CD4-positive, alpha-beta T cell treated with Interleukin-12 subunit alpha and Interleukin-12 subunit beta, for 1 hour (primary cell): ENCODE measurements at places on chromosomes 2 and 18.

GRCh38 chr2:28135799-28136198 lies 245.3 kb downstream of the BABAM2 start:
- DNase-seq: no peak

GRCh38 chr2:714005-714741 lies 37.0 kb upstream of the TMEM18 start:
- DNase-seq: peak; percentile 20

GRCh38 chr18:76450452-76451395 lies 44.3 kb downstream of the ZNF516 start:
- no peak for DNase-seq

GRCh38 chr2:95014126-95014708 lies 11.3 kb upstream of the MAL start:
- DNase-seq: no peak

DNA sequence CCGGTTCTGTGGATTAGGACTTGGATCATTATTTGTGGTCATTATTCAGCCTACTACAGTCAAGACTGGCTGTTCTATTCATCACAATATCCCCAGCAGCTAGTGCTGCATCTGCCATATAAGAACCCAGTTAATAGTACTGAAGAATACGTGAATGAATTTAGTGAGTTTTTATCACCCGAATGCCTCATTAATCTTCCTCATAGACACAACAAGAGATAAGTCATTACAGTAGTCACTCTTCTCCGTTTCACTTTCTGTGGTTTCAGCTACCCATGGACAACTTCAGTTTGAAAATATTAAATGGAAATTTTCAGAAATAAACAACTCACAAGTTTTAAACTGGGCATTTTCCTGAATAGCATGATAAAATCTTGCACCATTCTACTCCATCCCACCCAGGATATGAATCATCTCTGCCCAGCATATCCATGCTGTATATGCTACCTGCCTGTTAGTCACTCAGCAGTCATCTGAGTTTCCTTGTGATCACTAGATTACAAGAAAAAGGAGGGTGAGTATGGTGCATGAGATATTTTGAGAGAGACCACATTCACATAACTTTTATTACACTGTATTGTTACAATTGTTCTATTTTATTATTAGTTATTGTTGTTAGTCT lies 363.7 kb upstream of the CHAC2 start:
- no peak for DNase-seq

- no peak for DNase-seq
Measured at GRCh38 chr2:73652348-73652747, 10.1 kb upstream of the NAT8 start.

- DNase-seq: no peak
Measured at GRCh38 chr2:173037245-173038120, 38.2 kb upstream of the MAP3K20 start.

GRCh38 chr2:120531365-120531764 lies 185.4 kb downstream of the INHBB start:
- DNase-seq: no peak

GRCh38 chr2:72132981-72133720 lies 14.5 kb downstream of the CYP26B1 start:
- DNase-seq: no peak

DNA sequence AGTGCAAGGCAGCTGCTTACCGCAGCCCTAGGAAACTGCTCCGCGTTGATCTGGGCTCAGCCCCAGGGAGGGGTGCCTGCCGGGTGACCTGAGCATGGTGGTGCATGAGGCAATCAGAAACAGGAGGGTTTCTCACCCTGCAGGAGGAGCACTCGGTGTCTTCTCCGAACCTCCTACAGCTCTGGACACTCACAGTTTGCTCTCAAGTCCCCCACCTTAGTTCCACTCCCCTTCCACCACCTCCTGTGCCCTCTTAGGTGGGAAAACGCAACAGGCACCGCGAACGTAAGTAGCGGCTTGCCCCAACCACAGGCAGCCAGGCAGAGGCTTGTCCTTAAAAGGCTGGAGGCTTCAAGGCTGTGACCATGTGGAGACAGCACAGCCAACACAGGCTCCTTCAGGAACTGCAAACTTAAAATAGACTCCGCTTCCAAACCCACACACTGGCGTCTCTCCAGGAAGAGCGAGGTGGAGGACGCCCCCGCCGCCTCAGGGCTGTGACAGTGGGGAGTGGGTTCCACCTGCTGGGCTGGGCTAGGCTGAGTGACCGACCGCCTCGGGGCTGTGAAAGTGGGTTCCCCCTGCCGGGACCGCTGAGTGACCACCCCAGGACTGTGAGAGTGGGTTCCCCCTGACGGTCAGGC lies 71.6 kb downstream of the NDUFA10 start:
- no peak for DNase-seq

DNA sequence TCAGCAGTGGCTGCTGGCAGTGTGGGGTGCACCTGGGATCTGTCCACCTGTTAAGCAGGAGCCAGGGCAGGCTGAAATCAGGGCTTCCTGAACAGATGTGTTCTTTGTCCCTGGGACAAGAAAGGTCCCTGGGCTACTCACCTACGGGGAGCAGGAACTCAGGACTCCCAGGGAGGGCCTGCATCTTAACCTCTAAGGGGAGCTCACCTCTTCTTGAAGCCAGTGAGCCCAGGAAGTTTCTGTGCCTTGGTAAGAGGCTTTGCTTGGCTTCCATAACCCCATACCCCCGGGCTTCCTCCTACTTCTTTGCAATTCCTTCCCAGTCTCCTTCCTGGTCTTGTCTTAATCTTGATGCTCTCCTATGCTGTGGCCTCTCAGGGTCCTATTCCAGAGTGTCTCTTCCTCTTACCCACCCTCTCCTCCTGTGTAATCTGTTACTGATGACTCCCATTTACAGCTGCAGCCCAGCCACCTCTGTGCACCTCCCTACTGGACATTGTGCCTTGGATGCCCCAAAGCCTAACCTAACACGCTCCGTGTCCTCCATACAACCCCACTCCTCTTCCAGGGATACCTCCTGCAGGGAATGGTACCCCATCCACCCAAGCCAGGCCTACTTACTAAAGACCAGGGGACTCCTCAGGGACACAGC lies 55.7 kb upstream of the MAPRE3 start:
- no peak for DNase-seq

GRCh38 chr18:64882896-64883295 lies 734.0 kb upstream of the LINC00305 start:
- DNase-seq: no peak

- no peak for DNase-seq
Measured at GRCh38 chr2:88735133-88735532, 43.7 kb downstream of the RPIA start.

DNA sequence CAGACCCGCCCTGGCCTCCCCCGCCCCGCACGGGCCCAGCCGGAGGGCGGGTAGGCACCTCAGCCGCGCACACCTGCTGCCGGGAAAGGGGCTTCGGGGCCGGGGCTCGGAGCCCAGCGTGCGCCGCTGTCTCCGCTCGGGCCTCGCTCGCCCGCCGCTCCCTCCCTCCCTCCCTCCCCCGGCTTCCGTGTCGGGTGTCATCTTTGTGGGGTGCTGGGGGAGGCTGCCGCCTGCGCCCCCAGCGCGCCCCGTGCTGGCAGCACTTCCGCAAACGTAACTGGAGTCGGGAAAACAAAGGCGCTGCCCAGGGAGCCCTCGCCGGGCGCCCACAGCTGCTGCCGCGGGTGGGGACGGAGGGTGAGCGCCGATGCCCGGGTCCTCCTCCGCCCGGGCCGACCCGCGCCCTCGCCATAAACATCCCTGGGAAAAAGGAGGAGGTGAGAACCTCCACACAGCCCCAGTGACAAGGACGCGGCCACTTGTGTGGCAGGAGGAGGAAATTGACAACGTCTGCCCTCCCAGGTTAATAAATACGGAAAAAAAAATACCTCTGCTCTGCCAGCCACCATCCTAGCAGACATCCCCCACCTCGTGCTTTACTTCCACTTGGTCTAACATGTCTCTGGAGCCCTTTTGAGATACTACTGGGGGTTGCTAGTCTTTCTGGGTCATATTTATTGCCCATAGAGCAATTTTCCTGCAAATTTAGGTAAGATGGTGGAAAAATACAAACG lies 550 bp downstream of the MFSD6 start:
- peak; percentile 86 for DNase-seq

- DNase-seq: no peak
Measured at GRCh38 chr2:123546353-123546752, 478.7 kb upstream of the CNTNAP5 start.

DNA sequence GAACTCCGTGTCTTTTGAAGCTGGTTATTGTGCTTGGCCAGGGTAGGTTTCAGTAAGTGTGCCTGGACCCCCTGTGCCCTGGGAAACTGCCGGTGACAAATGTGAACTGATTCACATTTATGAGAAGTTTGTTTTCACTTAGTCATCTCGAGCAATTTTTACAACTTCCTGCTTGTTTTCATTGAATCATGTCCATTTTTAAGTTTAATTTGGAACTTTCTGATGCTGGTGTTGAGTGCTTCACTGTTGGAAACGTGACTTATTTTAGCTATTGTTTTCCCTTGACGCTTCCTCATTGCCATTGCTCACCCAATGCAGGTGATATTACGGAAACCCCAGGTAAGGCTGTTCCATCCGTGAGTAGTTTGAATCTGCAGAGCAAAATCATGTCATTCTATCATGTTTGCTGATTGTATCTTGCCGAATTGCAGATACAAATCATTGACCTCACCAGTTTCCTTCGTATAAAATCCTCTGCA lies 97.2 kb downstream of the RTN4 start:
- no peak for DNase-seq

DNA sequence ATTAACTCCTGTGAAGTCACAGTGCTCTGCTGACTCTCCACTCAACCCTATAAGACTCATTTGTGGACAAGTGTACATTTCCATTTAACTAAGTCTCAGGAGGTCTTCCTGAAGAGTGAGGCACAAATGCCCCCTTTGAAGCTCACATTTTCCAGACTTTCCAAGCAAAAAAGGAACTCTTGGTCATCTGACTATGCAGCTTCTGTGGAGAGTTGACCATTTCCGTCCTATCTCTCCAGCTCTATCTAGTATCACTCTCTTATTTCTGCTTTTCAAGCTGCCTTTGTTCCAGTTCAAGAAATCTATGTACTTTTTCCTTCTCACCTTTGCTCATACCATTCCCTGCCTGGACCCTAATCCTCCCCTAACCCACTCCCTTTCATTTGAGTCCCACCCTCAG lies 77.0 kb downstream of the ANTXR1 start:
- DNase-seq: no peak

- DNase-seq: no peak
Measured at GRCh38 chr18:26621161-26622026, 73.0 kb upstream of the KCTD1 start.

DNA sequence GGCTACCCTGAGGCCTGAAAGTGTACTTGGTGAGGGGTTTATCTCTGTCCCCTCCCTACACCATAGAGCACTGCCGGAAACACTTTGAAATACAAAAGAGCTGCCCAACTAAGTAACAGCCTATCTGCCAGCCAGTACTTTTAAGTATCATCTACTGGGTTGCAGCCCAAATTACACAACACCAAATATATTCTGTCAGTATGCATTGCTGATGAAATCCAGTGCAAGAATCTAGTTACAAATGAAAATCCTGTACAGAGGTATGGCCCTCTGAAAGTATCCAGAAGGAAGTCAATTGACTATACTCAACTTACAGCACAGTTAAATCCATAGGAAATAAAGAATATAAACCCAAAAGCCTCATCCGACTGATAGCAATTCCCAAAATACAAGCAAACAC lies 280.8 kb downstream of the CCDC85A start:
- DNase-seq: no peak

GRCh38 chr2:120509991-120510735 lies 164.2 kb downstream of the INHBB start:
- no peak for DNase-seq

DNA sequence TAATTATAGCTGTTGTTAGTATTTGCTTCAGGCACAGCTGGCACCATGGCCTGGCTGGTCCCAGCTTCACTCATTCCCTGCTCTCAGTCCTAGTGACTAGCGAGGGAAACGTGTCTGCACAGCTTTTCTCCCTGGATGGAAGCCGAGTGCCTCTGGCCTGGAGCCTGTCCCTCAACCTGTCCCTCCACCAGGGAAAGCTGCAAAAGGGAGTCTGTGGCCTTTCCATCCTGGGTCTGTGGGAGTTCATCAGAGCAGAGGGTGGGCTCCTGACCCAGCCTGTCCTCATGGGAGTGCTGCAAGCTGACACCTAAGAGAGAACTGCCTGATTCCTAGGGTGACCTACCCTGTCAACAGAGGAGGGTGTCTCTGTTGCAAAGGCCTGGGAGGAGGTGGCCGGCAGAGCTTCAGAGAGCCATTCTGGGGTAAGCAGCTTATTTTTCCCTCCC lies 118.3 kb downstream of the CAPN13 start:
- DNase-seq: no peak

DNA sequence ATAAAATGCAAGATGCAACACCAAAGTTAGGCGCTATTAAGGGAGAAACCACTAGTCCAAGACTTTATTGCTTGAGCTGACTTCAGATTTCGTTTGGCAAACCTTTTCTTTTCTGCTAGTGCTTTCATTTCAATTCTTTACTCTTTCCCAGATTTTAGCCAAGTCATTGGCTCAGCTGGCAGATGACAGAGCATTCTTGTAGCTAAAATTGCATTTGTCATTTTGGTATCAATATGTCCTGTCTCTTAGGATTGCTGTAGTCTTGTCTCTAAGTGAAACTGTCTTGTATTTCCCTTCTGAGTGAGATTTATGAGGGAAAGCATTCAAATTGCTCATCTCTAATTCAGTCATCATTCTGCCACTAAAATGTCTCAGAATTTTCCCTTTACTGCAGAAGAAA lies 335.1 kb downstream of the METTL4 start:
- no peak for DNase-seq

DNA sequence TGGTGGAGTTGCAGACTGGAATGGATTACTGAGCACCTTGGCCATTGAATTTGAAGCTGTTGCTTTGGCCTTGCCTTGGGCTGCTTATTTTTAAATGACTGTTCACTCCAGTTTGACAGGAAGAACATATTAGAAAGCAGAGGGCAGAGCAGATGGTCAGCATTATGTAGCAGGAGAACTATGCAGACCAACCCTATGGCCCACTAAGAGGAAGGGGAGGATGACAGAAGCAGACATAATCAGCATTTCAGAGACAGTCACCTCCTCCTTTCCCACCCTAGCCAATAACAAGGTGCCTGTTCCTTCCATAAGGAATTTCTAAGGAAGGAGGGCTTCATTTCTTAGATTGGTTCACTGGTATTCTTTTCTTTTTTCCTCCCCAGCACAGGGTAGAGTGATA lies 2.4 kb downstream of the CHRNA1 start:
- DNase-seq: no peak

- DNase-seq: no peak
Measured at GRCh38 chr2:40359811-40360210, 92.1 kb downstream of the SLC8A1 start.

GRCh38 chr2:159620796-159621195 lies 4.4 kb upstream of the BAZ2B start:
- DNase-seq: no peak

DNA sequence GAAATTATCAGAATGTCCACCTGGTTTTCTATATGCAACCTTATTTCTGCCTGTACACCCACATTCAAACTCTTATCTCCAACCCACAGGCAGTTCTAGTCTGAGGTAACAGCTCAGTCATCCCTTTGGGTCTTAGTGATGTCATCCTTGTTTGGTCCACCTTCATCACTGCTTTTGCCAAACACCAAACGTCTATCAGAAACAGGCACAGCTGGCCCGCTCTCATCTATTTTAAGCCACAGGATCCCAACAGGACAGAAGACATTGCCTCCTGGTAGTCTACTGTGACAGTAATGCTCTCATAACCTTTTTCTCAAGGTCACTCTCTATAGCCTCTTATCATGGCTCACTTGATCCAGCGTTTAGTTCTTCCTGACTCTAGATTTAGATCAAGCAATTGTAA lies 99.0 kb upstream of the CHAC2 start:
- no peak for DNase-seq

GRCh38 chr2:127024769-127025358 lies 82.1 kb downstream of the BIN1 start:
- DNase-seq: no peak

GRCh38 chr2:190746971-190747761 lies 98.3 kb downstream of the NAB1 start:
- DNase-seq: no peak
